ENCODE measurements at places on chromosomes 7 and 10. TPM values are rescaled to one million over a fixed set of nuclear protein-coding genes. Genes with fewer than 3 reads are reported as not detected.

Gene HKDC1
- total RNA-seq, result not detected

Gene ZSCAN25
- total RNA-seq, result 8.1 TPM

Gene PDE6C
- not detected for total RNA-seq

Gene MCMBP
- 30.5 TPM for total RNA-seq

Gene ZNF485
- total RNA-seq, result 1.8 TPM

Gene MAGI2
- total RNA-seq, result 3.1 TPM

Gene LAMB1
- 83.2 TPM for total RNA-seq

Gene PRKAG2
- total RNA-seq, result 122 TPM

Gene SPAM1
- not detected for total RNA-seq

Gene MSMB
- total RNA-seq, result not detected

Gene KIAA1217
- 45.0 TPM for total RNA-seq

Gene TRIP6
- 15.5 TPM for total RNA-seq

Gene CLDN3
- not detected for total RNA-seq

Gene ZNF488
- total RNA-seq, result not detected

Gene RHOBTB1
- total RNA-seq, result 12.1 TPM

Gene OPN1SW
- not detected for total RNA-seq

Gene SPDYE1
- not detected for total RNA-seq

Gene OR2A42
- not detected for total RNA-seq

Gene SMKR1
- not detected for total RNA-seq

Gene BLNK
- 1.4 TPM for total RNA-seq

Gene SH3PXD2A
- 28.7 TPM for total RNA-seq

Gene TMEM176A
- 31.1 TPM for total RNA-seq

Gene TAS2R5
- total RNA-seq, result 0.27 TPM

Gene CASD1
- total RNA-seq, result 17.9 TPM

Gene VWDE
- total RNA-seq, result not detected

Gene HOXA9
- not detected for total RNA-seq

Gene GPR15LG
- not detected for total RNA-seq

Gene HOXA11
- total RNA-seq, result not detected

Gene CYP26C1
- total RNA-seq, result 0.05 TPM

Data from Right ventricle myocardium inferior (tissue), 1 donor.